ENCODE measurements at places on chromosomes 7 and 10.
A peak's percentile ranks its signal among the peaks of the same experiment; 100 is the strongest.

DNA sequence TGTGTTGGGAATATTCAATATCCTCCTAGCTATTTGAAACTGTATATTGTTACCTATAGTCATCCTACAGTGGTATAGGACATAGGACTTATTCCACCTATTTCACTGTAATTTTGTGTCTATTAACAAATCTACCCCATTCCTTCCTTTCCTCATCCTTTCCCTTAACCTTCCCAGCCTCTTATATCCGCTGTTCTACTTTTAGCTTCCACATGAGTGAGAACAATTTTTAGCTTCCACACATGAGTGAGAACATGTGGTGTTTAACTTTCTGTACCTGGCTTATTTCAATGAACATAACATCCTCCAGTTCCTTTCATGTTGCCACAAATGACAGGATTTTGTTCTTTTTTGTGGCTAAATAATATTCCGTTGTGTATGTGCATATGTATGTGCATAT lies 95.9 kb upstream of the FGL2 start:
- DNase-seq: no peak

DNA sequence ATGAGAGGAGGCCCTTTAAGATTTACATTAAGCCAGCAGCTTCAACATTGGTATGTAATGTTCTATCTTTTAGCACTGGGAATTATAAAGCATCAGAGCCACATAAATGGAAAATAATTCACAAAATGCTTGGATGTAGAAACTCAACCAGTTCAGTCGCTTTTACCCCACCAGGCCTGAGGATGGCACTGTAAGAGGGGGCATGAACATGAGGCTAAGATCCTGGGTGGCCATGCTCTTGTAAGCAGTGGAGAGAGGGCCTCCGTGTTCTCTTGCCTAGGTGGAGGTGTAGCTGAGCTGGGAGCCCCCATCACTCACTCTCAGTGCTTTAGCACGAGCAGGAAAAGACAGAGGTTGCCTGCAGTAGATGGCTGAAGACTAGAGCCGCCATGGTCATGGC lies 238.8 kb downstream of the FANK1 start:
- DNase-seq: no peak

- DNase-seq: no peak
Observed at GRCh38 chr7:101116898-101117297, 10.0 kb upstream of the SERPINE1 start.

- DNase-seq: peak; percentile 1
Observed at GRCh38 chr10:37856881-37857286, 526 bp downstream of the ZNF248 start.

DNA sequence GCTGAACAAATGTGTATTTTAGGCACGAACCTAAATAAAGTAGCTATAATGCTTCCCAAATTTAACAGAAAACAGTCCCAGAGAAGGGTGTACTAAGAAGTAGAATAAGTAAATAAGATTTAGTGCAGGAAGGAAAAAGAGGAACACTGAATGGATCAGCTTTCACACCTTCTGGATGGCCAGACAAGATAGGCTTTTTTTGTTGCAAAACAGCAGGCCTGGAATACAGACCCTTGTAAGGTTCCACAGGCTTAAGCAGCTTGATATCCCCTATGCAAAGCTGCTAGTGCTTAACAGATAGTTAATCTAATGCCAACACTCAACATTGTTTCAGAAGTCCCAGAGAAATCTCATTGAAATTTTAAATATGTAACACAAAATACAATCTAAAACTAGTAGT lies 328.1 kb upstream of the STEAP1 start:
- no peak for DNase-seq

- DNase-seq: no peak
Observed at GRCh38 chr7:81616951-81617350, 152.9 kb downstream of the HGF start.

GRCh38 chr10:133616371-133617130 lies 10.0 kb downstream of the FRG2B start:
- DNase-seq: no peak

- DNase-seq: peak; percentile 10
Observed at GRCh38 chr10:108439397-108439796, 1274.9 kb upstream of the SORCS1 start.

- DNase-seq: peak; percentile 6
Observed at GRCh38 chr10:101495324-101495925, 92.6 kb downstream of the POLL start.

- peak; percentile 28 for DNase-seq
Observed at GRCh38 chr10:5666008-5666840, at the start of gene ASB13. Gene ASB13 (minus strand): TSS chr10:5666595. CDS start chr10:5666551, 44 bp downstream.

DNA sequence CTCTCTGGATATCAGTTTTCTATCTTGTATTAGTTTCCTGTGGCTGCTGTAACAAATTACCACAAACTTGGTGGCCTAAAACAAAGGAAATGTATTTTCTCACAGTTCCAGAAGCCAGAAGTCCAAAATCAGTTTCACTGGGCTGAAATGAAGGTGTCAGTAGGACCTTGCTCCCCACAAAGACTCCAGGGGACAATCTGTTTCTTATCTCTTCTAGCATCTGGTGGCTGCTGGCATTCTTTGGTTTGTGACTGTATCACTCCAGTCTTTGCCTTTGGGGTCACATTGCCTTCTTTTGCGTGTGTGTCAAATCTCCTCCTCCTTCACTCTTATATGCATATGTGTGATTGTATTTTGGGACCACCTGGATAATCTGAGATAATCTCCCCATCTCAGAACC lies 153.0 kb upstream of the PRPS1L1 start:
- DNase-seq: no peak

DNA sequence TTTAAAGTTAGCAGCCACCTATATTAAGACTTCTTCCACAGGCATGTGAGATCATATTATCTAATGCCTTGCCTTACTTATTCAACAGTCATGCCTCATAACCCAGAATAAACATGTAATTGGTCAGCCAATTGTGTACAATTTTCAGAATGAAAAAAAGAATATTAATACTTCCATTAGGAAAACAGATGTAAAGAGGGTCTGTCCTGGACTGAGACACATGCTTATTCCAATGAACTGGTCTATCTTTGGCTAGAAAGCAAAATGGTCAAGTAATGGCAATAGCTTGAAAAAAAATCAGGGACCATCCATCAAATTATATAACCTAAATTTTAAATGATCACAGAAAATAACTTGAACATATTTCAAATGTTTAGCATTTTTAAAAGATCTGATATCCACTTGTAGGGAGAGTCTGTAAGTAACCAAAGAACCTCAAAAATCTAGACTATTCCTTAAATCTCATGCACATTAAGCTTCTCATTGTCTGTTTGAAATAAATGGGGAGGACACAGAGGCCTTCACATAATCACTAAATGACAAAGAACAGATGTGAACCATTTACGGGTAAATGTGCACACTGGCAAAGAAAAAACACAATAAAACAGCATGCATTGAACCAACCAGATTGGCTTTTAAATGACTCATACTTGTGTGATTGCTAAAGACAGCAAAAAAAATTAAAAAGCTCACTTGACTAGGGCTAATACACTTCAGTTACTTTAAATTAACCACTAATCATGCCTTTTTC lies 568.8 kb upstream of the PCDH15 start:
- DNase-seq: no peak

DNA sequence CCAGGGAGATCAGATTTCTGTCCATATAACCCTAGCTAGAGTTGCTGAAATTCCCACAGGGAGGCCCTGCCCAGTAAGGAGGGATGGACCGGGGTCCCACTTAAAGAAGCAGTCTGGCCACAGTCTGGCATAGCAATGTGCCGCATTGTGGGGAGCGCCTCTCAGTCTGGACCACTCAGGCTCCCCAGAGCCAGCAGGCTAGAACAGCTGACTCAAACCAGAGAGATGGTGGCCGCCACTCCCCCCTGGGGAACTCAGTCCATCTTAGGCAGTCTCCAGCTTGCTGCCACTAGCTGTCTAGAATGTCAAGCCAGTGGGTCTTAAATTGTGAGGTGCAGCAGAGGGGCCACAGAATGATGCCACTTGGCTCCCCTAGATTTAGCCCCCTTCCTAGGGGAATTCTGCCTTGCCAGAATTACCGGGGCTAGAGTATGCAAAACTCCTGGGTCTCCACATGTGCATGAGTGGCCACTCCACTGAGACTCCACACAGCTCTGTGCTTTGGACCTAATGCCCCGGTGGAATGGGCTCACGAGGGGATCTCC lies 133.3 kb upstream of the LANCL2 start:
- DNase-seq: no peak

GRCh38 chr10:71887743-71888142 lies 36.7 kb upstream of the PSAP start:
- no peak for DNase-seq

GRCh38 chr7:130903358-130903974 lies 169.5 kb upstream of the KLF14 start:
- DNase-seq: peak; percentile 88

DNA sequence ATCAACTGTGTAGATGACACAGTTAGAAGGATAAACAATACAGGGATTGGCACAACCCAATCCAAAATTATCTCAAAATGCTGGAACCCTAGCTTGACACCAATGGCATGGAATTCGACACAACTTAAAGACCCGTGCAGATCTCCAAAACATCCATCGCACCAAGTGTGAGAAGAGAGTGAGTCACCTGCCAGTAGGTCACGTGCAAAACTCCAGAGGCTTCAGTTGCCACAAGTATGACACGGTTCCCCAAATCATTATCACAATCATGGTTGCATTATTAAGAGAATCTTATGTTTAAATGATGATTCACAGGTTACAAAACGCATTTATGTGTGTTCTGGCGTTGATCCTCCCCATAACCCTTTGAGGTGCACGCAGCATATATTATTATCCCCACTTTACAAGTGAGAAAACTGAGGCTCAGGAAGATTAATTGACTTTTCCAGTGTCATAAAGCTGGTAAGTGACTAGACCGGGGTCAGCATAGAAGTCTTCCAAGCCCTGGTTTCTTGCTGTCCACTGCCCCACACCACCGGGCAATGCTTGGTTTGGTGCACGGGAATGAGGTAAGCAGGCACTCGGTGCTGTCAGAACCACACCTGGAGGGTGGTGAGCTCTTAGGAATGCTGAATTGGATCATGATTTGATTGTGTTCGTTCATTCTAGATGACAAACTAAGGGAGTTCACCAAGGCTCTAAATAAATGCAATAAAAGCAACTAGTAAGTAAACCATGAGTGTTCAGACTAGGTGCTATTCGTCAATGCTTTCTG lies 23.6 kb upstream of the STK17A start:
- no peak for DNase-seq

DNA sequence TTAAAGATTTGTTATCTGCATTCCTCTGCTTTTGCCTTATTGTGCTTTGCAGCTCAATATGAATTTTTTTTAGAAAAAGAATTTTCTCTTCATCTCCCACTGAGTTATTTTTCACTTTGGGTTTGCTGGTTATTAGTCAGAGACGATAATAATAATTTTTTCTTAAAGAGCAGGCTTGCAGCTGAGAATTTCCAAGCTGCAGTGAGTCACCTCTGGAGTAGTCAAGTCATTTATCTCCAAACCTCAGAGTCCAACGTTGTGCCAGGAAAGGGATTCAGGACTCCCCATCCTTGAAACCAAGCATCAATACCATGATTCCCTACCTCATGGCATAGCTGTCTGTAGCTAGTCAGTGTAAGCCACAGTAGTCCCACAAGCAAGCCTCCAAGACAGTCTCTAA lies 15.2 kb upstream of the EGR2 start:
- no peak for DNase-seq
